ENCODE measurements at places on chromosomes 11 and 22.
A peak's percentile ranks its signal among the peaks of the same experiment; 100 is the strongest.

DNA sequence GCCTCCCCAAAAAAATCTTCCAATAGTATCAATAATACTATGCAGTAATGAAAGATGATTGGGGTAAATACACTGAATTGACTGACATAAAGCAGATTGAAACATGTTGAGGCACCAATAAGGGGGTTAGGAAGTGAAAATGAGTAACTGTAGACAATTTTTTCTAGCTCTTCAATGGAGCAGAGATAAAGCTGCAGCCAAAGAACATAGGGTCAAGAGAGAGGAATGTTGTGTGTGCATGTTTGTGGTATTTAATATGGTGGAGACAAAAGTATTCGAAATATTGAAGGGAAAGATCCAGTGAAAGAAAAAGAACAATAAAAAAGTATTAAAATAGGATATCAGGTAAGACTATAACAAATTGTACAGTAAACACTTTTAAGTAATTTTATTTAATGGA, 450.0 kb upstream of the CCDC179 start:
- peak; percentile 73 for DNase-seq

DNA sequence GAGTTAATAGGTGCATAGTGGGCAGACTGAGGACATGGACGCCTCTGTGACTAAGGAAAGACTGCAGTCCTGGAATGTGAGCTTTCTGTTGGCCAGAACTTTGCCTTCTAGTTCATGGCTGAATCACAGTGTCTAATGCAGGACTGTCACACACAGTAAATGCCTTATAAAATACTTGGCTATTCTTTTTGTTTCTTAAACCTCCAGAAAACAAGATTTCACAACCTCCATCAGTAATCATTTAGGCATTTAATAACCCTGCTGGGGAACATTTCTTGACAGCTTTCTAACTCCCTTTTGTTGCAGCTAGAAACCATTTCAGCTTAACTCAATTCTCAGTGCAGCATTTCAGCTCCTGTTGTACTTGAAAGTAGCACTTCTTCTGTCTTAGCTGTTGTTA, 335.8 kb upstream of the DDI1 start:
- peak; percentile 52 for DNase-seq

DNA sequence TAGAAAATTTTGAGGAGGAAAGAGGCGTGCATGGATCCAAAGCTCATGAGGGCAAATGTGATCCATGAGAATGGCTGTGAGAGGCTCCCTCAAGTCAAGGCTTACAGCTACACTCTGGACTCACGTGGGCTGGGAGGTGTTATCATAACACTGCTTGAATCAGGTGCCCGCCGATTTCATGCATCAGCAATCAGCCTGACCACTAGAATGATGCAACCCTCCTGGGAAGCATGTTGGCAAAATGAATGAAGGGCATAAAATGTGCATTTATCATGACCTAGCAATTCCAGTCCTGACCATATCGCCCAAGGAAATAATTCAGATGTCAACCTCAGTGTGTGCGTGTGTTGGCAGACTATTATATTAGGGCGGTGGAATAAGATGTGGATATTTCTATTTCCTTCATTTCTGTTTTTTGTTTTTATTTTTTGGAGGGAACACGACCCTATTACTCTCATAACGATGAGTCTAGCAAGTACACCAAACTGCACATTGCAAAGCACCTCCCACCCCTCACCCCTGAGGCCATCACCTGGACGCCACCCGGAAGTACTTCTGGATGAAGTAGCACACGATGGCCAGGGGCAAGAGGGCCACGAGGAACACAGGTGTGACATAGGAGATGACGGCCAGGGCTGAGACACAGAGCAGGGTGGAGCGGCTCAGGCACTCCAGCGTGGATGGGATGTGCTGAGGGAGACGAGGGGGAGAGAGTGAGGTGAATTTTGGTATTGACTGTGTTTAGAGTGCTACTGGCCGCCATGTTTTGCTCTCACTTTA, 15.7 kb upstream of the KCNJ11 start:
- DNase-seq = no peak

DNA sequence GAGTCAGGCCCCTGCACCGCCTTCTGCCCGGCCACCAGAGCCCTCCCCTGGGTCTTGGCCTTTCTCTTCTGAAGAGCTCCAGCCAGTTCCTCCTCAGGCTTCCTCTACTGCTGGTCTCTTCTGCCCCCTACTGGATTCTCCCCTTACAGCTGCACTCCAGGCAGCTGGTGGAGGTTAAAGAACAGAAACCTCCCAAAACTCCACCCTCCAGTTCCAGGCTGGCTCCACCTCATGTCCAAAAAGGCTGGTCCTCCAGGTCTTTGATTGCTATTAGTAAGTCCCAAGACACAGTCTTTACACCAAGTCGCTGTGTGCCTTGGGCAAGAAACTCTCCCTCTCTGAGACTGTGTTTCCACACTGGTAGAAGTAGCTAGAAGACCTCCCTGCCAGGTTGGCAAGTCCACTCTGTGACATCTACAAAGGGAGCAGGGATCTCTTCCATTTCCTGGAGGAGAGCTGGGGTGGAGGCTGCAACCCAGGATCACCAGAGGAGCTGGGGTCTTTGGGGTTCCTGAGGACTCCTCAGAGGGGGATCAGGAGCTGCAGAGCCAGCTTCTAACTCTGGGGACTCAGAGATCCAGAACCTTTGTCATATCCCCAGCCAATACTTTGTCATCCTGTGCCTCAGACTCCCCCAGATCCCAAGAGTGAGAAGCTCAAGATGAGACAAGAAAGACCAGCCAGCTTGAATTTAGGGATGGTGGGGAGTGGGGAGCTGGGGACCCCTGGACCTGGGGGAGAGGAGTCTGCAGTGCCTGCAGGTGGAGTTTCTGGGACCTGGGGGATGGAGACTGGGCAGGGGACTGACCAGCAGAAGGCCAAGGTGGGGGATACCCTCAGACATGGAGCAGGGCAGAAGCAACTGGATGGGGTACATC, 3.4 kb upstream of the IGLL5 start:
- peak; percentile 17 for DNase-seq

DNA sequence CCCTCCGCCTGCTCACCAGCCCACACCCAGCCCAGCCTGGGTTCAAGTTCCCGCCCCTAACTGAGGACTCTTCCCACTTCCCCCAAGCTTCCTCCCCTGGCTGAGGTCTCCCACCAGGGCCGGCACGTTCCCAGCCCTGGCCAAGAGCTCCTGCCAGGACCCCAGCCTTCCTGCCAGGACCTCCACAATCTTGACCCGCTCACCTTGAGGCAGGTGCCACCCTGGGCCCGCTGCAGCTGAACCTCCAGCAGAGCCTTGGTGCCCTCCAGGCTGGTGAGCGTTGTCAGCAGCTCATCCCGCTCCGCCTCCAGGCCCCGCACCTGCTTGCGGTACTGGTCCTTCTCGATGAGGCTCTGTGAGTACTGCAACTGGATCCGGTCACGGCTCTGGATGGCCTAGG, 13.2 kb downstream of the CARD10 start:
- no peak for DNase-seq

- DNase-seq = no peak
Observed at GRCh38 chr11:44689265-44689664, 37.5 kb upstream of the TSPAN18 start.

DNA sequence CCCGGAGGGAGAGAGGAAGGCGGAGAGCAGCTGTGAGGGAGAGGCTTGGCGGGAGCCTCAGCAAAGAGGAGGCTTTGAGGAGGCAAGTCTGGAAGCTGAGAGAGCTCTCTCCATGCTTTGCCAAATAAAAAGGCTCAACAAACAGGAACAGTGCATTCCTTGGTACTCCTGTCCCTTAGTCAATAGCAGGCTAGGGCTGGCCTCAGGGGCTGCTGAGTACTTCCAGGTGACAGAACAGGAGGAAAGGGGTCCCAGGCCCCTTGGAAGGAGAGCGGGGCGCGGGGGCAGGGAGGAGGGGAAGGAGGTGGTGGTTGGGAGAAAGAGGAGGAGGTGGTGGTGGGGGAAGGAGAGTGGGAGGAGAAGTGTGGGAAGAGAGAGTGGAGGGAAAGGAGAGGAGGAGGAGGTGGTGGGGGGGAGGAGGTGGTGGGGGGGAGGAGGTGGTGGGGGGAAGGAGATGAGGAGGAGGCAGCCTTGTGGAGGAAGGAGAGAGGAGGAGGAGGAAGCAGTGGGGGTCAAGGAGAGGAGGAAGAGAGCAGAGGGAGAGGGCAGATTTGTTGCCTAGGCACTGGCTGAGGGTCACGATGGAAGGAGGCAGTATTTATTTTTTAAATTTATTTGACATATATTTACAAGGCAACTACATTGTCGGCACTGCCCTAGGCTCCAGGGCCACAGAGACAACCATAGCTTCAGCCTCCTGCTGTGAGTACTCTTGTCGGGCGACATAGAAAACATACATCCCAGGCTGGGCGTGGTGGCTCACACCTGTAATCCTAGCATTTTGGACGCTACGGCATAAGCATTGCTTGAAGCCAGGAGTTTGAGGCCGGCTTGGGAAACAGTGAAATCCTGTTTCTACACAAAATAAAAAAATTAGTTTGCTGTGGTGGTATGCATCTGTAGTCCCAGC, 74.2 kb upstream of the ZBED5 start:
- DNase-seq = no peak

DNA sequence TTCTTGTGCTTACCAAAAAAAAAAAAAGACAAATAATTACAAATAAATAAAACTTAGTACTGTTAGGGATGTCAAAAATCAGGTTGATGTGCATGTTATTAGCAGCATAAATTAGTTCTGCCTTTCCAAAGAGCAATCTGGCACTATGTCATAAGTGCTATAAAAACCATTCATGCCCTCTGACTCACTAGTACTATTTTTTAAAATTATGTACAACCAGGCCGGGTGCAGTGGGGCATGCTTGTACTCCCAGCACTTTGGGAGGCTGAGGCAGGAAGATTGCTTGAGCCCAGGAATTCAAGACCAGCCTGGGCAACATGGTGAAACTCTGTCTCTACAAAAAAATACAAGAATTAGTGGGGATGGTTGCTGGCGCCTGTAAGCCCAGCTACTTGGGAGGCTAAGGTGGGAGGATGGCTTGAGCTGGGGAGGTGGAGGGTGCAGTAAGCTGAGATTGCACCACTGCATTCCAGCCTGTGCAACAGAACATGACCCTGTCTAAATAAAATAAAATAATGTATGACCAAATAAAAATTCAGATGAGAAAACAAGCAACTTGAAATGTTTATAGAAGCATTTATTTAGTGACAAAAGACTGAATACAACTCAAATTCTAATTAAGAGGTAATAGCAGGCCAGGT, 25.3 kb downstream of the UEVLD start:
- no peak for DNase-seq

GRCh38 chr11:122882857-122883645, 492 bp downstream of the JHY start:
- no peak for DNase-seq

- no peak for DNase-seq
Observed at GRCh38 chr11:35632301-35632700, 14.0 kb downstream of the FJX1 start.

- DNase-seq = no peak
Observed at GRCh38 chr11:75853971-75854370, 39.0 kb downstream of the UVRAG start.

DNA sequence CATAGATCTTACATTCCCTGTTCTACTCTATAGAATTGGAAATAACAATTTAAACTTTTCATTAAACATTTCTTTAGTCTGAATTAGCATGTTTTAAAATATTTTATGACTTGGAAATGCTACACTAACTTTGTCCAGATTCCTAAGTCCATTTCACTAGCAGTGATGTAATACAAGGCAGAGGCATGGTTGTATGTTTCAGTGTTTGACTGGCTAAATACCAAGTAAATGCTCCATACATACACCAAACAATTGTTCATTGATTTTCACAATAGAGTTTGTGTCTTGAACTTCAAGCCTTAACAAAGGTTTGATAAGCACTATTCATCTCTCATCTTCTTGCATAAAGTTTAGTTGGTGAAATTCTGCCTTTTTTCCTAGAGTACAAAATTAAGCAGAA, 13.5 kb downstream of the ZBED5 start:
- no peak for DNase-seq

DNA sequence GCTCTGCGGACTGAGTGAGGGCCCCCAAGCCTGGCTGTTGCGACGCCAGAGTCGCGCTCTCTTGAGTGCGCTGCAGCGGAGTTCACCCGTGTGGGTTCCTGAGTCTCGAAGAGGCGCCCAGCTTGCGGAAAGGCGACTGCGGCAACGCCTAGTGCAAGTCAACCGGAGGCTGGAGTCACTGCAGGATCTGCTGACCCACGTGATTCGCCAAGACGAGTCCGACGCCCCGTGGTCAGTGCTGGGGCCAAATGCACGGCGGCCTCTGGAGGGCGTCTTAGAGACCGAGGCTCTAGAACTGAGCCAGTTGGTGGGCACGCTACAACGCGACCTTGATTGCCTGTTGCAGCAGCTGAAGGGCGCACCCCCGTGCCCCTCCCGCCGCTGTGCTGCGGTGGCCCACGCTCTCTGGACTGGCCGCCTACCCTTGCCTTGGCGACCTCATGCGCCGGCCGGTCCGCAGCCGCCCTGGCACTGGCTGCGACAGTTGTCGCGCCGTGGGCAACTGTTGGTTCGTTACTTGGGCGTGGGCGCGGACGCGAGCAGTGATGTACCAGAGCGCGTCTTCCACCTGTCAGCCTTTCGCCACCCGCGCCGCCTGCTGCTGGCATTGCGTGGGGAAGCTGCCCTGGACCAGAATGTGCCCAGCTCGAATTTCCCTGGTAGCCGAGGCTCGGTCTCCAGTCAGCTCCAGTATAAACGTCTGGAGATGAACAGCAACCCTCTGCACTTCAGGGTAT, 32.6 kb downstream of the RRP8 start:
- DNase-seq = no peak

- peak; percentile 76 for DNase-seq
Observed at GRCh38 chr11:111531687-111532364, 8.7 kb upstream of the LAYN start.

DNA sequence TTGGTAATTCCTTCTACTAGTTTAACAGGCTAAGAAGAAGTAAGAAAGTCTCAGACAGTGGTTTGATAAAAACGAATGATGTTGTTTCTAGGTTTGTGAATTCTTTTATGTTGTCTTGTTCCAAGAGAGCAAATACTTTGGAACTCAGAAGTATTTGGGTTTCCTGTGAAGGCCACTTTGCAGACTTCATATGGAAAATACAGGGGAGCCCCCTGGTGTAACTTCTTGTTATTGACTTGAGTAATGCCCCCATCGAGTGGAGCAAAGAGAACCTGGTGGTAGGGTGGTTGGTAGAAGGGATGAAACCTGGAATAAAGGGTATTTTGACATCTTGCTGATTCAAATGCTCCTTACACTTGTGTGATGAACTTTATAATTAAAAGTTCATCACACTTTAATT, 40.0 kb upstream of the PTH start:
- DNase-seq = no peak

DNA sequence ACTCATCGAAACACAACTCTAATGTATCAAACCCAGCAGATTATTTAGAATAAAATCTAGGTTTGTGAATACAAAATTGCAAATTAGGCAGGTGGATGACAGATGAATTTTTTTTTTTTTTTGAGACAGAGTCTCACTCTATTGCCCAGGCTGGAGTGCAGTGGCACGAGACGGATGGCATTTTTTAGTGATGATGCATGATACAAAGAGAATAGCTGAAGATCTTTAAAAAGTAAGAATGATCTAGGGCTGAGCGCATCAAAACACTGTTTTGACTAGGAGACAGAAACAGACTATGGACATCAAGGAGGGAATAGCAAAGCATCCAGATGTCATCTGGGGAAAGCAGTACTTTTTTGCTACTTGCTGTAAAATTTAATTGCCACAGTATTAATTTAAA, 63.8 kb downstream of the IMMP1L start:
- no peak for DNase-seq

Data from non-pigmented ciliary epithelial cell (primary cell).